ENCODE measurements at places on chromosomes 1 and 21. TPM values are rescaled to one million over a fixed set of nuclear protein-coding genes. Genes with fewer than 3 reads are reported as not detected.

BSND gene
- not detected for total RNA-seq

CLDN8 gene
- total RNA-seq, result not detected

THEM5 gene
- not detected for total RNA-seq

OR2M4 gene
- not detected for total RNA-seq

OR2L3 gene
- not detected for total RNA-seq

DYNLT5 gene
- 1.7 TPM for total RNA-seq

PGLYRP4 gene
- total RNA-seq, result not detected

RGS8 gene
- not detected for total RNA-seq

C1orf185 gene
- not detected for total RNA-seq

HP1BP3 gene
- 104 TPM for total RNA-seq

KANK4 gene
- total RNA-seq, result not detected

Data from bronchus fibroblast of lung (primary cell).